ENCODE measurements at places on chromosomes 4 and X.

- DNase-seq: no peak
Measured at GRCh38 chr4:67714248-67714583, 13.3 kb upstream of the UBA6 start.

- no peak for DNase-seq
Measured at GRCh38 chrX:13826770-13827169, 9.9 kb upstream of the GPM6B start.

GRCh38 chrX:103918571-103919269, 43.7 kb upstream of the TMSB15B start:
- DNase-seq: no peak

- DNase-seq: no peak
Measured at GRCh38 chr4:8157496-8157895, 1.1 kb downstream of the ABLIM2 start.

GRCh38 chrX:107135965-107136307, 17.3 kb upstream of the RBM41 start:
- no peak for DNase-seq

DNA sequence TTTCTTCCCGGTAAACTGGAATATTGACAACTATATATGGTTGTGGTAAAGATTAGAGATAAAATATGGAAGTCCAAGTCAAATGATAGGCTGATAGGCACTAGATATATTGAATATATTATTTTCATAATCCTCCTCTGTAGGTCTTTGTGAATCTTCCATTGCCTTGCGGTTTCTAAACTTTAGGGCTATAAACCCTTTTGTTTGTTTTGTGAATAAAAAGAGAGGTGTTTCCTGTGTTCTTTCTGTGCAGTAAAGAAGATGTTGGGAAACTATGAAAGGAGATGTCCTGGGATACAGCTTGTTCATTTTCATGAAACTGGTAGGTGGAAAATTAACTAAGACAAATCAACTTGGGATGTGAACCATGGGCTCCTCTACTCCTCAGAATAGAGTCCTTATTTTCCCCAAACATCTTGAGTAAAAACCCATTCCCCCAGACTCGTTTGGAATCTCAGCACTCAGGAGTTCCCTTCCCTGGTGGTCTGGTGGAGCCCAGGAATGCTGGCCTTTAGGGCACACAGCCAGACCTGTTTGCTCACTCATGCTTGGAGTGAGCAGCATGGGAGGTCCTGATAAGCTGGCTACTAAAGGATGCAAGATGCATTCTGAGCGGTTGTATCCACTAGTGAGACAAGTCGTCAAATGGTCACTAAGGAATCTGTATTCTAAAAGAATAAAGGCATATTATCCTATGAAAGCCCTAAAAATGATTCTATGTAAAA, 22.2 kb downstream of the PRDM8 start:
- no peak for DNase-seq

GRCh38 chrX:70444326-70444945, at the start of gene DLG3:
DLG3 (plus strand) TSS chrX:70444835; CDS start chrX:70445202, 367 bp downstream.
- no peak for DNase-seq

GRCh38 chr4:56123051-56123450, 174.3 kb downstream of the CEP135 start:
- no peak for DNase-seq

- no peak for DNase-seq
Measured at GRCh38 chr4:1395941-1396805, 10.1 kb downstream of the NKX1-1 start.
